NCI-H2081 (cell line): ENCODE measurements at places on chromosomes 6 and 20.

- DNase-seq: no peak
Measured at GRCh38 chr20:54713727-54714126, 238.3 kb downstream of the DOK5 start.

DNA sequence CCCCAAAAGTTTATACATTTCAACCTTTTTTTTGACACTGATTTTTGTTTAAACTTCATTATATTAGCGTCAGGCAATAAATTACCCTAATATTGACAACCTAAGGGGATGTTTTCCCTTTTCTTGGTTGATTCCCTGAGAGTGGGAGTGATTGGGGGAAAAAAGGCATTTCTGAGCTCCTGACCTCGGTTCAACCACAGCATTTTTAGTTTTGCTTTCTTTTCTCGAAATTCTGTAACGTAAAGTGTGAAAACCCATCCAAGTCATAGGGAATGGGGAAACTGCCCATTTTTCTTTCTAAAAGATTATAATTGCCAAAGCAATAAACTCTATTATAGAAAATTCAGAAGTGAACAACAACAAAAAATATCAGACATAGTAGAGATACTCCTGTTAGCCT is 67.9 kb upstream of the SPACA1 start:
- DNase-seq: no peak

DNA sequence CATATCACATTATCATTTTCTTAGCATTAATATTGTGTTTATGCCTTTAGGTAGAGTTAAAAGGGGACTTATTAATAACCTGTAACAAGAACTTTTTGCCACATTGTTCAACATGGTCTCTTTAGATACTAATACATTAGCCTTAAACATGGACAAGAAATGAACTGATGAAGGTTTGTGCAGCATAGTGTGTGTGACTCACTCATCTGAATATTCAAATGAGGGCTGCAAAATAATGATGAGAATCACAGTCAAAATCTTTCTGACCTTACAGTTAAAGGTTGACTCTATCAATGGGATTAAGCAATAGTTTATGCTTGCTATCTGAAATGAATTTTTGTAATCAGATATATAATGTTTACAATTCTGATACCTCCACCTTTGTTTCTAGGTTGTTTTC is 1189.3 kb upstream of the CITED2 start:
- no peak for DNase-seq

DNA sequence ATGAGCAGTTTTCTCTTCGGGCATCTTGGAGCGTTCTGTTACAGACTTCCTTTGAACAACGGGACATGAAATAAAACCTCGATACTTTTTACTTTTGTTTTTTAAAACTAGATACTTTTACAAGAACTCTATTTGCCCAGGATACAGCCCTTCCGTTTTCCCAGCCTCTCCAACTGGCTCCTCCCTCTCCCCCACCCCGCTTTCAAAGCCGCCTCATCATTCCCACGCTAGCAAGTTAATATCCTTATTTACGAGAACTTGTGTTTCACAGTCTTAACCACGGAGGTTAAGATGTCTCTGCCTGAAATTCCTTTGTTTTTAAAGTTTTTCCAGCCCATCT is 241 bp upstream of the CFAP206 start:
- peak; percentile 58 for DNase-seq

DNA sequence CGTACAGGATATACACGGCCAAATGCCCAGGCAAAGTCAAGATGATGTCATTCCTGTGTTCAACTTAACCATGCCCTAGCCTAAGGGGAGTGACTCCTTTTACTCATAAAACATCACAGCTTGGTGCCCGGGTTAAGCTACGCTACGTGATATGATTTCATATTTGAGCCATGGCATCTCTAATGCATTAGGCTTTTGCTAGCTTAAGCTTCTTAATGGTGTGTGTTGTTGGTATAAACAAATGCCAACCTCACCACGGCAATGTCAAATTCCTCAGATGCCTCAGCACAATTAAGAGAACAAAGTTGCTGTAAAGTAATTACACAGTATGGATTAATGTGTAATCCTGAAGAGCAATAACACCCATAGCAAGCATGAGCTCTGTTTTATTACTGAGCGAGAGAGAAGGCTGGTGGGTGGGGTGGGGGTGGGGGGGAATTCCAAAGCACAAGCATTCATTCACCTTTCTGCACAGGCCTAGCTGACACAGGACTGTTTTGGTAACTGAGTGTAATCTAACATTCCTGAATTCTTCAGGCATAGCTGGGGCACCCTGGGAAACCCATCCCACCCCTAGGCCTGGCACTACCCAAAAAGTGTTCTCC is 44.7 kb upstream of the CNKSR3 start:
- DNase-seq: no peak

GRCh38 chr6:51112731-51113130 is 294.1 kb downstream of the TFAP2B start:
- no peak for DNase-seq

DNA sequence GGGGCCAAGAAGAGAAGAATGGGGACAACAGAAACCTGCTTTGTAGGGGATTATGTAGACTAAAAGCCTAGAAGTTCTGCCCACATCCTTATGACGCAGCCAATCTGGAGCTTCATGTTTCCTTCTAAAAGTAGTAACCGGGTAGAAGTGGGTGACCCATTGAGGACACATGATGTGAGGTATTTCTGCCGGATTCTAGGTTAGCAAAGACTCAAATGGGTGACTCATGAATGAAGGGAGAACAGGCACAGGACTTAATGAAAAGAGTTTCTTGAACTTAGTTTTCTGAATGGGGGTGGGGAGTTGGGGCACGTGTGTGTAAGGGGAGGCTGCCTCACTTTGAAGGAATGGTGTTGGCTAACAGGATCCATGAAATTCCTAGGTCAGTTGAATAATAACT is 68.8 kb downstream of the CDS2 start:
- DNase-seq: no peak

GRCh38 chr6:87847135-87847829 is 145.2 kb upstream of the AKIRIN2 start:
- DNase-seq: no peak

- no peak for DNase-seq
Measured at GRCh38 chr20:50412499-50412898, 97.7 kb upstream of the PTPN1 start.

- peak; percentile 24 for DNase-seq
Measured at GRCh38 chr6:105014448-105014847, 57.5 kb downstream of the LIN28B start.

DNA sequence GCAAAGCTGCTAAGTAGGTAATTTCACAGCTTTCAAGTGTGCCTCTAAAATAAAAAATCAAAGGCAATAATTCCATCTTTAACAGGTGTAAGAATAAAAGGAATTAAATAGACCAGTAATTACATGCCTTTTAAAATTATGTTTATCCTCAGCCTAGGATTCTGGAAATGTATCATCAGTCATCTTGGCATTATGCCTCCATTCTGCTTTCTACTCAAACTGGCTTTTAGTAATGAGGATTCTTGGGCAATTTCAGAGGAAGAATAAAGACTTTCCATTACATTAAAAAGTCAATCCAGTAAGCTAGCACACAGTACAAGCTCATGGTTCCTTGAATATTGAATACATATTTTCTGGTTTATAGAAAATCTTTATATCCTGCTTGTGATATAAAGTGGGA is 44.7 kb downstream of the GSTA2 start:
- peak; percentile 60 for DNase-seq

GRCh38 chr6:116629563-116629981 is 13.3 kb downstream of the RSPH4A start:
- DNase-seq: no peak

DNA sequence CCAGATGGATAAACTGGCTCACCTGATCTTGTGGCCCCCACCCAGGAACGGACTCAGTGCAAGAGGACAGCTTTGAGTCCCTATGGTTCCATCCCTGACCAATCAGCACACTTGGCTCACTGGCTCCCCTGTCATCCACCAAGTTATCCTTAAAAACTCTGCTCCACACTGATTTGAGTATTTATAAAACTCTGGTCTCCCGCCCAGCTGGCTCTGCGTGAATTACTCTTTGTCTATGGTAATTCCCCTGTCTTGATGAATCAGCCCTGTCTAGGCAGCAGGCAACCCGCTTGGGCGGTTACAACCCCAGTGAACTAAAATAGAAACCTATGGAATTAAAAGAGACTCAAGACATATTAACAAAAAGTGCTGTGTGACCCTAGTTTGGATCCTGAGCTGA is 38.1 kb upstream of the CD83 start:
- DNase-seq: no peak

DNA sequence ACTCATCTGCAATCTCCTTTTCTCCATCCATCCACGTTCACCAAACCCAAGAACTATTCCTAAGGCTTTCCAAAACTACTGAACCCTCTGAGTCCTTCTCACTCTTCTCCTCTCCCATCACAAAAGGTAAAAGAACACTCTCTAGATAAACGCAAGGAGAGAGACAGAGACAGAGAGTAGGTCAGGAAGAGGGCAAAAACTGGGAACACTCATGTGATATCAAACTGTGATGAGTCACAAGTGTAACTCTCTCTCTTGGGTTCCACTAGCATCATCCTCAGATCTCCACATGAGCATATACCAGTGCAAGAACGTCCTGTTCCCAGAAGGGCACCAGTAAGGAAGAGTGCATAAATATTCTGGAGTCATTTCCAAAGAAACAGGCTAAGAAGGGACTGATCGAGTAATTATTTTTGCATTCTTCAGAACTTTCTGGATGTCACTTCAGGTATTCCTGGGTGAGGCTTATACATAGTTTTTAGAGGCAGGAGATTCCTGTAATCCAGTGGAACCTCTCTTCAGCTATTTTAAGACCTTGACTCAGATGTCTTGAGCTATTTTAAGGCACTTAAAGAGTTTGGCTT is 47.3 kb upstream of the STXBP5 start:
- no peak for DNase-seq
